ENCODE measurements at places on chromosomes 4 and X.

DNA sequence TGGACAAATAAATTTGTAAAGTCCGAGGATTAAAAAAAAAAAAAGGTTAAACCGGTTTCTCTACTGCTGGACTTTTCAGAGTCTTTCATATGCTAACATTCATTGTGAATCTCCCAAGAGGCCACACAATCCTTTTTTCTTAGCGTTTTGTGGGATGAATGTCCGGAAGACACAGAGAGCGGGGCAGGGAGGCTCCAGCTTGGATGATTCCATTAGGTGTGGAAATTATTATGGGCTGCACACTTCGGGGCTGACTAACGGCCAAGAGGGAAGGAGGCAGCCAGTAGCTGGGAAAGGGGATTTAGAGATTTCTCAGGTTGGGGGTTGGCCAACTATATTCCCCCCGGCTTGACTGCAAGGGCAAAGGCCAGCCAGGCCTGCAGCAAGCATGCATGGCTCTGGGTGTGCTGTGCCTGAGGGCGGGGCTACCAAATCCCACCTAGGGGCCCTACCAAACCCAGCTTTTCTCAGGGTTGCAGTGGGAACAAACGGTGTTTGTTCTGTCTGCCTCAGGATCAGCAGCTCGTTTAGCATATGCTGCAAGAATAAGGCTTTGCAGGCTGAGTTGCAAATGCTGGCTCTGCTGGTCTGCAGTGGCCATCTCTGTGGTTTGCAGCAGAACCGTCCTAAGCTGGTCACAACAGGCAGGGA lies 28.6 kb downstream of the NYX start:
- no peak for DNase-seq

DNA sequence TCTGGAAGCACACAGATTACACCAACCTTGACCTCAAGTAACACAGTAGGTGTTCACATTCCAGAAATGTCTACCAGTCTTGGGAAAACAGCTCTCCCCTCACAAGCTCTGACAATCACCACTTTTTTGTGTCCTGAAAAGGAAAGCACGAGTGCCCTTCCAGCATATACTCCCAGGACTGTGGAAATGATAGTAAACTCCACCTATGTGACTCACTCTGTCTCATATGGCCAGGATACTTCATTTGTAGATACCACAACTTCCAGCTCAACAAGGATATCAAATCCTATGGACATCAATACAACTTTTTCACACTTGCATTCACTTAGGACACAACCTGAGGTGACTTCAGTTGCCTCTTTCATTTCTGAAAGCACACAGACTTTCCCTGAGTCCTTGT lies 46.9 kb downstream of the ADGRG4 start:
- no peak for DNase-seq

- peak; percentile 49 for DNase-seq
Measured at GRCh38 chr4:168551945-168552695, 55.3 kb downstream of the PALLD start.

DNA sequence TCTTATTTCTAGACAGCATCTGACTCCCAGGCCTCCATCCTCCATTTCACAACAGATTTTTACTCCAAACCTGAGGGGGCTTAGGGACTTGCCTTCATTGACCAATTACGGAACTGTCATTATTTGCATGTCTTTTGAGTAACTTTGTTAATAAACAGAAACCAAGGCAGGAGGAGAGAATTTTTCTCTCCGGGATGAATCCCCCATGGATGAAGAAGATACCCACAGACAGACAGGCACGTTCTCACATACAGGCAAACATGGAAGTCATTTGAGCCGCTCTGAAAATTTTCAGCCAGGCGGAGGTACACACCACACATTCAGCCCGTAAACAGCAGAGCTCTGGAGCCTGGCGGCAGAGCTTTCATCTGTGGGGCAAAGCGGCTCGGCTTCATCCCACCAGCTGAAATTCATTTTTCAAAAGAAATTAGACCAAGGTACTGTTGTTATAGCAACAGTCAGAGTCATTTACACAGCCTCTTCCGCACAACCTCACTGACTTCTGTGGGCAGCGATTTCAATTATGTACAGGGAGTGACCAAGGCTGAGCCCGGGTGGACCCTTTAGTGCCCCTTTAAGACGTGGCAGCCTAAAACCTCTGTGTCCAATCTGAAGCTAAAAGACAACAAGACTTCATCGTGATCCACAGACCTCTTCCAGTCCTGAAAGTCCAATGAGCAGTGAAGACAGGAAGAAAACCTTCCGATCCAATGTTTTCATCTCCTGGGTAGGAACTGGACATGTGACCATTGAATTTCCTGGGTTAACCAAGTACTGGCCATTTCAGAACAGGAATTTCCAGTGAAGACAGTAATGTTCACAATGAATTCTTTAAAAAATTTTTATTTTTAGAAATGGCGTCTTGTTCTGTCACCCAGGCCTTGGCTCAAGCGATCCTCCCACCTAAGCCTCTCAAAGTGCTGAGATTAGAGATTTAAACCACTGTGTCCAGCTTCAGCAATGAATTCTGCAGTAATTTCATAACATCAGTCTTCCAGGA lies 237.0 kb downstream of the MGST2 start:
- no peak for DNase-seq

GRCh38 chr4:9999956-10000561 lies 21.2 kb downstream of the SLC2A9 start:
- no peak for DNase-seq

GRCh38 chr4:28879178-28879577 lies 1841.0 kb upstream of the PCDH7 start:
- no peak for DNase-seq

GRCh38 chrX:68079961-68080360 lies 353.3 kb downstream of the OPHN1 start:
- no peak for DNase-seq

DNA sequence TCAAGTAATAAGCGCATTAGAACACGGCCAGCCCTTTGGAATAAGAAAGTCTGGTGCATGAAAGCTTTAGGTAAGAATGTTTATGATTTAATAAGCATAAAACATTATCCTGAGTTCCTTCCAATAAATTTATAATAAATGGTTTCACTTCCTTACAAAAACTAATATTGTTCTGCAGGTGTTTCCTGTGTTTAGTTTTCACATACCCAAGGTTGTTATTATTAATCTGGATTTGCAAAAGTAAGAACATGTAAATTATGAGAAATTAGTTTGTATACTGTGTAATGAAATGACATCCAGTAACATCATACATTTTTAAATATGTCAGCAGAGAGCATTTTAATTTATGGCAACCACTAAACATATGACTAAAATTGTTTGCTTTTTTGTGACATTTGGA lies 72.1 kb downstream of the BANK1 start:
- DNase-seq: no peak

- no peak for DNase-seq
Measured at GRCh38 chrX:103531002-103531401, 11.7 kb upstream of the RAB40A start.

- no peak for DNase-seq
Measured at GRCh38 chr4:40255393-40256281, 58.8 kb downstream of the RHOH start.

DNA sequence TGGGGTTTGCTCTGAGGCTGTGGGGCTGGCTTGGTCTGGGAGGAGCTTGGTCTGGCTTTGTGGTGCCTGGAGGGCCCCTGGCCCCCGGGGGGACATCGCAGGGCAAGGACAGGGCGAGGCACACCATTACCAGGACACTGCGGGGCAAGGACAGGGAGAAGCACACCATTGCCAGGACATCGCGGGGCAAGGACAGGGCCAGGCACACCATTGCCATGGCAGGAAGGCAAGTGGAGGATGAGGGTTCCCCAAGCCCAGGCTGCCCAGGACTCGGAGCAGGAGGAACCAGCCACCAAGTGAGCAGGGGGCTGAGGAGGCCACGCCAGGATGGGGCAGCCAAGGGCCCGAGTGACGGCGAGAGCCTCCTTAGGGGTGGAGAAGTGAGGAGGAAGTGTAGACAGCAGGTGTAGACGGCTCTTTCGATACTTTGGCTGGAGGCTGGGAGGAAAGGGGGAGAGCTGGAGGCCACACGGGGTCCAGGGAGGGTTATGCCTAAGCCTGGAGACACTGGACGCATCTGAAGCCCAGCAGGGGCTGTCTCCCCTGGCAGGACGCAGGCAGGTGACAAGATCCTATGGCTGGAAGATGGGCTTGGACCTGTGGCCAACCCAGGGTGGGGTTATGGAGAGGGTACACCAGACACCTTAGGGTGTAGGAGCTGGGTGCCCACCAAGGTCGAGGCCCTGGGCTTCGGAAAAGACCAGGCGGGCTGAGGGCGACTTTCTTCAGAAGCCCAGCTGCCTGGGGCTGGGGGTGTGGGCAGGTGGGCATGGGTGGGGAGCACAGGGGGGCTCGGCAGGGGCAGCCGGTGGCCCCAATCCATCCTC lies 7.3 kb downstream of the NKX1-1 start:
- DNase-seq: no peak

GRCh38 chr4:5799406-5799805 lies 88.4 kb downstream of the EVC start:
- DNase-seq: no peak

GRCh38 chrX:40107291-40108161 lies 9.8 kb upstream of the BCOR start:
- DNase-seq: peak; percentile 47

DNA sequence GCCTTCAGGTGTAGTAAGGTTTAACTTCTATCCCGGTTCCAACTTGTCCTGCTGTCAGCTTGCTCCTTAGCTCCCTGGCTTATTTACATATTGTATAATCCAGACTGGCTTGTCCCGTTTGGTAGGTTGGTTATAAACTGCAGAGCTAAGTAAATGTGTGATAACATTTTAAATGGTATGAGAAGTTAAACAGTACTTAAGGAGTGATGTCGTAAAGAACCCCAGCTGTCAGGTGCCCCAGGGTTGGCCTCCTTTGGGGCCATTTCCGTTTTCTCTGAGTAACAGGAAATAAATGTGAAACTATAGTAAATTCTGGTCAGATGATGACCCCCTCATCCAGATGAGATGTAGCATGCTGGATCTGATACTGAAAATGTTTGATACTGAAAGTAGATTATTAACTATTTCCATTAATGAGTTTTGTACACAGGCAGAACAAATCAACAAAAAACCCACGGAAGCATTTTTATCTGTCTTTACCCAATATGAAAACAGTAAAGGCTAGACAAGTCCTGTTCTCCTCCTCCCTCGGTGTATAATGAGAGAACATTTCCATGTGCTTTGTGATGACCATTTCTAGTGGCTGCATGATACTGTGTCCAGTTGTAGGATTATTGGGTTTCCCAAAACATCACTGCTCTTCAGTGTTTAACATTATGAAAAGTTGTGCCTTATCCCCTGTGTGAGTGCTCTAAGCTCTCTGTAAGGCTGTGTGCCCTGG lies 22.4 kb downstream of the GAB1 start:
- DNase-seq: peak; percentile 94

DNA sequence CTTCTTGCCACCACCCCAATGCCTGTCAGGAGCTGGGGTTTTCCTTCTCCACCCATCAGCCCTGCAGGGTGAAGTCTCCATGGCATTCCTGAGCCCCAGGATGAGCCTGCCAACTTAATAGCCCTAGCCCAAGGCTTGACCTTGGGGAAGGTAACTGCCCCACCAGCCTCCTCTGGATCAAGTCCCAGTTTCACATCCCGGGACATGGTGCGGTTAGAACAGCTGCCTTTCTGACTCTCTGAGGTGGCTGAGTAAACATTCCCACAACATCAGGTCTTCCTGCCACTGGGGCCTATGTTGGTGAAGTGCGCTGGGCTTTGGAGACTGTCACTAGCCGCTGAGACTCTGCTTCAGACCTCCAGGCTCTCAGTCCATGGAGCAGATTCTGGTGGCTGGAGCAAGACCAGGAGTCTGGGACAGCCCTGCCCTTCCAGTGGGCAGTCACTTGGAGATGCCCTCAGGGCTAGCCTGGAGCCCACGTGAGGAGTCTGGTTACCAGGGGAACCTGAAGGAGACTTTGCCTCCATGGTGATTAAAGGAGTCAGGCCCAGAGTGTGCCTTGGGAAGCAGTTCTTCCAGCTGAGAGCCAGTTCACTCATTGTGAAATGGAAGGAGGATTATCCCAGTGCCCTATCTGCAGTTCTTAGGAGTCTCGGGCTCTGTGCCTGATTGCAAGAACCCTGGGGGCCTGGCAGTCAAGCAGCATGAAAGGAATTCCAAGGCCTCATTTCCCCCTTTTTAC lies 56.8 kb downstream of the SMIM20 start:
- no peak for DNase-seq

GRCh38 chrX:49862093-49862492 lies 17.2 kb upstream of the USP27X start:
- no peak for DNase-seq

- DNase-seq: no peak
Measured at GRCh38 chr4:189187531-189188052, 753.1 kb upstream of the FRG1 start.

DNA sequence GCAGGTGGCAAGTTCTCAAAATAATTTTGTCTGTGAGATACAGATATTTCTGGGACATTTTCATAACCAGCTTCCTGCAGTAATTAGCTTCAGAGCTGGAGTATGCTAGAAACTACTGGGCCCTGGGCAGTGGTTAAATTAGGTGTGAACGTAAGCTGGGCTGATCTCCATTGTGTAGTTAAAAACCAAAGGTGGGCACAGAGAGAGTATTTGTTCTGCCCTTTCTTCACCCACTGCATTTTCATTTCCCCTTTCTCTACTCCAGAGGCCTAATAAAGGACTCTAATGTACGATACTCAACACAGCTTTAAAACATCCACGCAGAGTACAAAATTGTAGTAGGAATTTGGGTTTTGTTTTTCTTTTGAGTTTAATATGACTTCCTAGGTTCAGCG lies 252.7 kb downstream of the SPRY1 start:
- DNase-seq: no peak

GRCh38 chrX:136866337-136867095 lies 14.0 kb downstream of the RBMX start:
- DNase-seq: no peak

DNA sequence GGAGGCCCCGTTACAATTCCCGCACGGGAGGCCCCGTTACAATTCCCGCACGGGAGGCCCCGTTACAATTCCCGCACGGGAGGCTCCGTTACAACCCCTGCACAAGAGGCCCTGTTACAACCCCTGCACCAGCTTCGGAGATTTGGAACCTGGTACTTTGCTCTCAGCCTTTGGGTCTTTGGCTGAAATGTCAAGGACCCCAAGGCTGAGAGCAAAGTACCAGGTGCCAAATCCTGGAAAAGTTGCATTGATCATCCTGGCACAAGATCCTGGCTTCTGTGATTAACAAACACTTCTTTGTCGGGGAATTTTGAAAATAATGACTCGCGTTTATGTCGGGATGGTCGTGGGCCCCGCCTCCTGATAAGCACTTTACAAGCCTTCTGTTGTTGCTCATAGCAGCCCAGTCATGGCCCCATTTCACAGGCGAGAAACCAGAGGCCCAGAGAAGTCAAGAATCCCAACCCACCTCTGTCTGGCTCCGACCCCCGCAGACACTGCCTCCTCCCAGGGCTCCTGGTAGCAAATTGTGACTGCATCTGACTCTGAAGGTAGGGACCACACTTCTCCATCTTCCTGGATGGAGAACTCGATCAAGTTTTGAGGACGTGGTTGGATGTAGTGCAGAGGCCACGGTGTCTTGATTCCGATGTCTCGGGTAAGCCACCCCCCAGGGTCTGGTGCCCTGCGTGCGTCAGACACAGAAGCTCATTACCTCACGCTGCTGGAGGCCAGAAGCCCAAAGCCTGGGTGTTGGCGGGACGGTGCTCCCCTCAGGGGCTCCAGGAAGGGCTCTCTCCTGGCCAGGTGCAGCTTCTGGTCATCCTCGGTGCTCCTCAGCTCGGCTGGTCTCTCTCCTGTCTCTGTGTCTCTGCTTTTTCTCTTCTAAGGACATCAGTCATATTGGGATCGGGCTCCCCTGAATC lies 60.3 kb downstream of the ADRA2C start:
- no peak for DNase-seq

All from T47D (cell line).